D341Med (cell line): ENCODE measurements at places on chromosomes 5 and 9.

DNA sequence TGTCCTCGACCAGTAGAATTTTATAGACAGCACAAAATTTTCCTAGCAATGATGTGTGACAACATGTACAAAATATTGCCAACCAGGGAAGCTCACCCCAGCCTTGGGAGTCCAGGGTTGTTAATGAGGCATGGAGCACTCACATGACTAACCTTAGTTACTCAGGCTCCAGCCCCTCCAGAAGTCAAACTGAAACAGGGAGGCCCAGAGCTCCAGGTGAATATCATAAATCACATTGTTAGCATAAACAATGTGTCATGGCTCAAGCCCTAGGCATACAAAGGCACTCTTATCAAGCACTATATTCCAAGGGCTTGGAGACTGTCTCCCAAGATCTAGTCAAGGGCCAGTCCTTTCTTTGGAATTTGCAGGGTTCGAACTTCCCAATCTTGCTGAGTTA is 44.4 kb downstream of the TNFAIP8 start:
- no peak for DNase-seq

- no peak for DNase-seq
Observed at GRCh38 chr5:172805736-172806255, 28.3 kb upstream of the ERGIC1 start.

- DNase-seq, result no peak
Observed at GRCh38 chr5:138884554-138884953, 9.4 kb upstream of the LRRTM2 start.

- DNase-seq, result no peak
Observed at GRCh38 chr5:83553000-83553486, 81.5 kb downstream of the VCAN start.

DNA sequence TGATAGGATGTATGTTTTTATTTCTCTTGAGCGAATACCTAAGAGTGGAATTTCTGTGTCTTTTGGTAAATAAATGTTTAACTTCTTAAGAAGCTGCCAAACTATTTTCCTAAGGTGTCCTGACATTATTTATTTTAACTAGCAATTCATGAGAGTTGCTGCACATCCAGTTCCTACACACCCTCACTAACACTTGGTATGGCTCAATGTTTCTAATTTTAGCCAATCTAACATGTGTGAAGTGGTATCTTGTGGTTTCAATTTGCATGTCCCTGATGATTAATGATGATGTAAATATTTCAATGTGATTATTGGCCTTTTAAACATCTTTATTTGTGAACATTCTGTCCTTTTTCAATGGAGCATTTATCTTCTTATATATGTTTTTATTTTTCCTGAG is 2095.5 kb upstream of the C9orf72 start:
- no peak for DNase-seq

- no peak for DNase-seq
Observed at GRCh38 chr9:111063332-111063731, 25.1 kb upstream of the LPAR1 start.

DNA sequence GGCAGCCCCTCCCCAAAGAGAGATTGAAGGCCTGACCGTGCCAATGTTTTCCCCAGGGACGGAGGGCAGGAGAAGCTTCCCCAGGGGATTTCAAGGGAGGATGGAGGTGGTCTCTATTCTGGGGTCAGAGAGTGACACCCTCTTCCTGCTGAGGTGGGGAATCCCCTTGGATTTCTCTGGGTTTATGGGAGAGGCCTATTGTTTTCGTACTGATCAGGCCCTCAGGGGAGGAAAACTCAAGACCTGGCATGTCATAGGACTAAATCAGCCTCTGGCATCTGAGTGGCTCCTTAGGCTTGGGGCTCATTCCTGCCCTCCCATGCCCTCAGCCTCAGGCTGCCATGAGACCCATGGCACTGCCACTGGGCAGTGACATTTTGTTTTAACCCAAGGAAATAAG is 44.6 kb downstream of the IRF1 start:
- DNase-seq, result no peak

DNA sequence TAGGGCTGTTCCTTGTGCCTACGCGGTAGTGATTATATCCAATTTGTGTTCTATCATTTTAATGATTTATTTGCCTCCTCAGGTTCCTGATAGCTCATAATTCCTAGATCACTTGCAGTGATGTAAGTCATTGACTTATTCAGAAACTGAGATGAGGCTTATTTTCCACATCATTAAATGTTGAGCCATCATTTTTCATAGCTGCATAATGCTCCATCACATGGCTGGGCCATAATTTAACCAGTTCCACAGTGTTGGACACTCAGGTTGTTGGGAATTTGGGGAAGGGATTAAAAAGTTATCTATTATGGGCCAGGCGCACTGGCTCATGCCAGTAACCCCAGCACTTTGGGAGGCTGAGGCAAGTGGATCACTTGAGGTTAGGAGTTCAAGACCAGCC is 35.8 kb upstream of the HMCN2 start:
- no peak for DNase-seq

DNA sequence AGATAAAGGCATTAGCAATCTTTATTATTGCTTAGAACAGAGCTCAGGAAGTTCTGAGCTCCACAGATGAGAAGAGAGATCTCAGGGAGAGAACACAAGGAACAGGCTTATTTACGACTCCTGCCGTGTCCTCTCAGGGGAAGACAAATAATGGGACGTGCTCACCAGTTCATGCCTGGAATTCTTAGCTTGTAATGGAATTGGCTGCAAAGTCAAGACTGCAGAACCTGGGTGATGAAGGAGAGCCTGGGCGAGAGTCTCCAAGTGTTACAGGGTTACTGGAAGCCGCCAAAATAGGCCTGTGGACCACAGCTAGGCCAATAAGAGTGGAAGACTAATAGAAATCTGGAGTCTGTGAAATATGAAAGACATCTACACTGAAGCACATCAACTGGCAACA is 174.5 kb upstream of the ADAMTSL1 start:
- no peak for DNase-seq

DNA sequence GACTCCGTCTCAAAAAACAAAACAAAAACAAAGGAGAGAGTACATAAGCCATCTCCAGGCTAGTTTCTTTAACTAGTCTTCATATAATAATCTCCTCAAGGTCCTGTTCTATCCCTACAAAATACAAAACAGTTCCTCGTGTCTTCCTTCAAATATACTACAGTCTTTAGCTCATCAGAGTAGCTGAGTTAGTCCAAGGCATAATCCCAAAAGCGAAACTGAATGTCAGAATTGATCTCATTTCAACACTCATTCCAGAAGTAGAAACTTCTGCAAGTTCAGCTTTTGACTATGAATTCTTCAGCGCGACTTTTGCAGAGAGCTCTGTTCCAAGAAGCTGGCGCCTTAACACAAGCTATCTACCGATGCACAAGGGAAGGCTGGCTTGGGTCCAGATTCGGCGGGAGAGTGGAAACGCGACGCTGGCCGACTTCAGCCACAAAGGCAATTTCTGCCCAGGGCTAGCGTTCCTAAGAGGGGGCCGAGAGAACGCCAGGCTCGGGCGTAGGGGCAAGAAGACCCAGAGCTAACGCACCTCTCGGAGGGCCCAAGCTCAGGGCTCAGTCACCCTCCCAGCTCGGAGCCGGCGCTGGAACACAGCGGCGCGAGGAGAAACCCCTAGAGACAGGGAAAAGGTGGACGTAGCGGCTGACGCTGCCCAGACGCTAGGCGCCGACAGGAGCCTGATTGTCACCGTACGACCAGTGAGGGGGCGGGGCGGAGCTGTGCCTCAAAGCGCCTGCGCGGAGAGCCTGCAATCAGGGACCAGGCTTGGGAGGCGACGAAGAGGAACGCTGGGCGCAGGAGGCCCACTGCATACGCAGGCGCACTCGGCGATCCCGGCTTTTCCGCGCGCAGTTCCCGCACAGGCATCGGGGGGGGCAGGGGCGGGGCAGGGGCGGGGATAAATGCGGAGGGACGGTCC is 469 bp upstream of the HSDL2 start:
- DNase-seq, result peak; percentile 98

DNA sequence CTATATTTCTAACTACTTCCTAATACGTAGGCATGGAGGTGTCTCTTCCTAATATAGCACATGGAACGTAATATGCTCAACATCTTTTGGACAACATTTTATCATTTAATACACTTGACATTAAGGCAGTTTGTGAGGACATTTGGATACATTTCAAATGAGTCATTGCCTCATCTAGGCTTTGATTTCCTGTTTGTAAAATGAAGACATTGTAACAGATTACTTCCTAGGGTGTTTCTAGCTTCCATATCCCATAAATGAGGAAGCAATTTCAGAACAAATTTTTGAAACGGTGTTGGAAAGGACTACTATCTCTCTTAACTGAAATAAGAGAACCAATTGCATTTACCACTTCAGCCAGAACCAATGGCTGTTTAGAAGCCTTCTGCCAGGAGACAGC is 38.7 kb downstream of the SLC28A3 start:
- no peak for DNase-seq

DNA sequence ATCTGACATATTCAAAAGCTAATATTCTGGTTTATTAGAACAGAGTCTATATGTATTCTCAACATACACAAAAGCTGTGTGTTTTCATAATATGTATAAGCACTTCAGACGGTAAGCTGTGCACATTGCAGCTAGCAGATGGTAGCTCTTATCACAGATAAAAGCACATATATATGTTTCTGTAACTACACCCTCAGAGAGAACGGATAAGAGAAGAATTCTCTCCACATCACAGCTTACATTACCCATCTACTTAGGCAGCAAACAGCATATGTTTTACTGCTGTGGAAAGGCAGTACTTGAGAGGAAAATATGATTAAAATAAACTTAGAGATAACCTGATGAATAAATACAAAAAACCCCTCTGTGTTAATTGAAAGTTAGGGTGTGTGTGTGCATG is 450.9 kb upstream of the ZNF608 start:
- DNase-seq, result no peak

GRCh38 chr9:93406371-93406770 is 45.1 kb upstream of the FAM120A start:
- no peak for DNase-seq

DNA sequence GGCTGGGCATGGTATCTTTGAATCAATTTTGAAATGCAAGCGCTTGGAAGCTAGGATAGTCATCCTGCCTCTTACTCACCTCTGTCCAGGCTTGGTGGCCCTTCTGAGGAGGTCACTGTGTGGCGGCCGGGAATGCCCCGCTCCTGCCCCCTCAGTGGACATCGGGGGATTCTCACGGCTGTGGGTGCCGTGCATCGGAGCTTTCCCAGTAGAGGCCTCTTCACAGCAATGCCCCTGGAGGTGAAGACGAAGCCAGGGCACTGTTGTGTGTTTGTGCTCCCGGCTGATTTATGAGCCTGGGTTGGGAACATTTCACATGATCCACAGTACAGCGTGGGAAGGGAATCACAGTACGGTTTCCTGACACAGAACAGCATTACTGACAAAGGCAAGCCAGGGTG is 147.5 kb downstream of the NXNL2 start:
- DNase-seq, result no peak

GRCh38 chr5:149731332-149731616 is 1.2 kb downstream of the PPARGC1B start:
- no peak for DNase-seq

- no peak for DNase-seq
Observed at GRCh38 chr5:38780945-38781344, 64.9 kb upstream of the OSMR start.

GRCh38 chr9:78144663-78145377 is 91.1 kb upstream of the CEP78 start:
- DNase-seq, result no peak

GRCh38 chr9:37295796-37296195 is 126.7 kb upstream of the GRHPR start:
- no peak for DNase-seq

GRCh38 chr5:111252799-111253545 is 28.8 kb downstream of the CAMK4 start:
- no peak for DNase-seq

GRCh38 chr9:69785757-69786156 is 25.9 kb upstream of the PTAR1 start:
- DNase-seq, result peak; percentile 33

GRCh38 chr5:141494761-141495452 is 6.0 kb downstream of the PCDHGC5 start:
- DNase-seq, result no peak

DNA sequence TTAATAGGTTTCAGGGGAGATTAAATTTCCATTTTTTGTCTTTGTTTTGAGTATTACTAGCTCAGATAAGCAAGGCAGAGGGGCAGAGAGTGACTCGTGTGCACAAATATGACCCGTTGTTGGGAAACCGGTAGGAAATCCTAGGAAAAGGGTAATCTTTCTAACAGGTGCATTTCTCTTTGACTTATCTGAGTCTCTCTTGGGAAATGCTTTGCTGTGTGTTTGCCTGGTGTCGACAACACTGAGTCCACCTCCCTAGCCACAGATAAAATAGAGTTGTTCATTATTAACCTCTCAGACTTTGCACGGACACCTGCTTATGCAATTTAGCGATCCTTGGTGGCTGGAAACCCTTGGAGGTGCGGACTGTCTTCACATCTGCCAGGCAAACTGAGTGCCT is 164.2 kb downstream of the FGF1 start:
- DNase-seq, result no peak

DNA sequence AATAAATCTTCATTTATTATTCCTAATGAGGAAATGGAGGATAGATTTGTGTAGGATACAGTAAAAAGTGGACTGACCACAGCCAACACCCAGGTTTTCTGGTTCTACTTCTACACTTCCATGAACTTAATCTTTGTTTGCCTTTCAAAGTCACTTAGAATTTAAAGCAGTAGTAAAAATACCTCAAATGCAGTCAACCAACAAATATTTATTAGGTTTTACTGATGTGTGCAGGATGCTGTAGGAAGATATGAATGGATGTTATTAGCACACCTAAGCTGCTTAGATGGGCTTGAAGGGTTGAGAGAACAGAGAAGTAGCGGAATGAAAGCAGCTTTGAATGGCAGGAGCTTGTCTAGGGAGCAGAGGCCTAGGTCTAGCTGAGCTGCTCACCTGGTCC is 201.1 kb downstream of the PALM2AKAP2 start:
- no peak for DNase-seq

DNA sequence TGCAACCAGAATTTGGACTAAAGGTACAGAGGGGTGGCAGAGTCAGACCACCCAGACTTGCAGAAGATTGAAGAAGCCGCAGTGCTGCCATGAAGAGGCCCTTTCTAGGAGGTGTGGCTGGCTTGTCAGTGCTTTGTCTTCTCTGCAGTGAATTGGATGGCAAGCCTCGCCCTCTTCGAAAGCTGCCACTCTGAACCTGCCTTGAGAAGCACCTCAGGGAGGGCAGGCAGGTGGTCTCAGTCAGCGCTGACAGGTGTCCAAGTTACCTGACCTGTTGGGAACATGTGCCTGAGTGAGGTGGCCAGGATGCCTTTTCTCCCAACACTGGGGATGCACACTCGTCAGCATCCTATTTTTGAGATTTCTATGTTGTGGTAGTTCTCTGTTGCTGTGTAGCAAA is 6.2 kb downstream of the TENT4A start:
- DNase-seq, result no peak
